ENCODE measurements at places on chromosomes 7 and 10.

GRCh38 chr10:232878-233277, 97.6 kb downstream of the ZMYND11 start:
- DNase-seq: no peak

GRCh38 chr10:125148528-125148927, 11.8 kb downstream of the CTBP2 start:
- no peak for DNase-seq

GRCh38 chr10:974785-975074, 13.5 kb upstream of the GTPBP4 start:
- DNase-seq: no peak

DNA sequence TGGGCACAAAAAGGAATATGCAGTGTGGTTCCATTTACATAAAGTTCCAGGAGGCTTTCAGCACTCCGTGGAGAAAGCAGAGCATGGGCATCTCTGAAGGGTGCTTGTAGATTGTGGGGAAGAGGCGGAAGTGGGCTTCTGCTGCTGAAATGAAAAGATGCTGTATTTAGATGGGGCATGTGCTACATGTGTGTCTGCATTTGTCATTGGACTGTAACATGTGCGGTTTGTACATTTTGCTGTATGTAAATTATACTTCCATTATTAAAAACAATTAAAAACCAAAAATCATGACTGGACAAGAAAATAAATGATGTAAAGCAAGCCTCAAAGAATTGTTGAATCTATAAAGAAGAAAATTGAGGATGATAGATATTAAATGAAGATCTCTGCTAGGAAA, 334.0 kb downstream of the WDR37 start:
- peak; percentile 1 for DNase-seq

- peak; percentile 68 for DNase-seq
These were observed 30.4 kb upstream of the PPIF start for GRCh38 chr10:79316671-79317431.

GRCh38 chr10:69862882-69863530, 61.3 kb downstream of the COL13A1 start:
- DNase-seq: no peak

GRCh38 chr10:100723770-100724530, 21.4 kb upstream of the PAX2 start:
- DNase-seq: no peak

- DNase-seq: no peak
These were observed 74.3 kb downstream of the SEMA3E start for GRCh38 chr7:83574616-83575015.

DNA sequence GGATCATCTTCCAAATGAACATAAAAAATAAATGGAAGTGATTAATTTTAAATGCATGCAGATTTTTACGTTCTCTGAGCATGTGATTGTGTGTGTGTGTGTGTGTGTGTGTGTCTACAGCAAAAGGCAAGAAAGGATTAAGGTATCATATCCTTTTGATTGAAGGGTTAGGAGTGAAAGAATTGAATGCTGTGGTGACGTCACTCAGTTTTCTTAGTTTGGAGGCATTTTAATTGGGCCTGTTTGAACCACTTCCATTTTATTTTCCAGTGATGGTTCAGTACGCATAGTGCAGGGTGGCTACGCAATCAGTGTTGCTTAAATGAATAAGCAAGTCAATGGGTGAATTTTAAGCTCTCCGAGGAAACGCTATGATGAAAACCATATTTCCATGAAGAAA, 31.3 kb downstream of the TACC2 start:
- DNase-seq: no peak

- DNase-seq: no peak
These were observed 253.5 kb upstream of the TEX47 start for GRCh38 chr7:89049043-89049442.

DNA sequence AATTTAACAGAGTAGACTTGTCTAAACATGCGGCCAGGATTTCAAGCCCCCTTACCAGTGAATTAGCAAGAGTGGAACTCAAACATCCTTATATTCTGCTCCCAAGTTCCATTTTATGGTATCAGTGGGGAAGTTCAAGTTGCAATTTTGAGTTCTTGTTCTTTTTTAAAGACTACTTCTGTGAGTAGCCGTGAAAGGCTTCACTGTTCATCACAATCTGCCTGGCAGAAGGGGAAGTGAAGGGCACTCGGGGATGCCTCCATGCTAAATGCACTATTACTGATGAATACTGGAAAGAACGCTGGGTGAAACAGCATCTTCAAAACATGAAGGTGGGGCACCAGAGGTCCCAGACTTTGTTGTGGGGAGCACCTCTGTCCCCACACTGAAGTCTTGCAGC, 22.4 kb upstream of the FGL2 start:
- DNase-seq: no peak

DNA sequence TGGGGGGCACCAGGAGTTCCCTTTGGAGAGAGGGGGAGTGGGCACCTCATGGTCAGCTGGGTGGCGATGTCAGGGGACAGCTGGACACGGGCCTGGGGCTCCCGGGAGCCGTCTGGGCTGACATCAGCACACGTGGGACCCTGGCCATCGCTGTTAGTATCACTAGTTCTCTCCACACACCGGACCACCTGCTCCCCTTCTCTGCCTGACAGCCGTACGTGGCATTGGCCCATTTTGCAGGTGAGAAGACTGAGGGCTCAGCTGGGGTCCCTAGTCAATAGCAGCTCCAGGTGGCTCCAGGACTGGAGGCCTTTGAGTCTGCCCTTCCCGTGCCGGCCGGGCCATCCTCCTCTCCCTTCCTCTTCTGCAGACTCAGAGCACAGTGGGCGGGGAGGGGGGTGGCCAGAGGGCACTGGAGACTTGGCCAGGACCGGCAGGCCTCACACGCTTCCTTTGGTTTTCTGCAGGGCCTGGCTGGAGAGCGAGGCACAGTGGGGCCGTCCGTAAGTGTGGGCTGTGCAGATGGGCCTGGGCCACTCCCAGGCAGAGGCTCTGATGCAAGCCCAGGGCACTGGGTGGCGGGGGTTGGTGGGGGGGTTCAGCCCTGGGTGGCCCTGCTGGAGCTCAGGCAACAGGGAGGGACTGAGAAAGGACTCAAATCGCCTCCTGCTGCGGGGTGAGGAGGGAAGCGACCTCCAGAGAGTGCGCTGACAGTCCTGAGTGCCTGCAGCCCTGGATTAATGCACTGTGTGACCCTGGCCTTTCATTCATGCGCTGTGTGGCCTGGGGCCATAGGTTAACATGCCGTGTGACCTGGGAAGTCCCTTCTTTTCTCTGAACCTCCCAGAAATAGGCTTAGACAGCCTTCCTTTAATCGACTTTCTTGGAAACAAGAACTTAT, 78.2 kb downstream of the MYL10 start:
- DNase-seq: no peak

DNA sequence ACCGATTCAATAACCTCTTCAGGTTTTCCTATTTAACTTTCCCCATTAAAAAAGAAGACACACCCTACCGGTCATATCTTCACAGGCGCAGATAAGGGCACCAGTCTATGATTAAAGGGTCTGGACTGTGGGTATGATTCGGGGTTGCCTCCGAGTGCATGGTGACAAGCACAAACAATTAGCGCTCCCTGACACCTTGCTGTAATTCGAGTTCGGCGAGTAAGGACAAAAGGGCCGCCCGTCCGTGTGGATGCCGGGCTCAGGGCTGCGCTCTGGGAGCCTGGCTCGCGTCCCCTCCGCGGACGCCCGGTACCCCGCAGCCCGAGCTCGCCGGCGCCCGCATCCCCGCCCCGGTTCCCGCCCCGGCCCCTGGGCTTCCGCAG, 111.9 kb upstream of the RHEB start:
- no peak for DNase-seq

DNA sequence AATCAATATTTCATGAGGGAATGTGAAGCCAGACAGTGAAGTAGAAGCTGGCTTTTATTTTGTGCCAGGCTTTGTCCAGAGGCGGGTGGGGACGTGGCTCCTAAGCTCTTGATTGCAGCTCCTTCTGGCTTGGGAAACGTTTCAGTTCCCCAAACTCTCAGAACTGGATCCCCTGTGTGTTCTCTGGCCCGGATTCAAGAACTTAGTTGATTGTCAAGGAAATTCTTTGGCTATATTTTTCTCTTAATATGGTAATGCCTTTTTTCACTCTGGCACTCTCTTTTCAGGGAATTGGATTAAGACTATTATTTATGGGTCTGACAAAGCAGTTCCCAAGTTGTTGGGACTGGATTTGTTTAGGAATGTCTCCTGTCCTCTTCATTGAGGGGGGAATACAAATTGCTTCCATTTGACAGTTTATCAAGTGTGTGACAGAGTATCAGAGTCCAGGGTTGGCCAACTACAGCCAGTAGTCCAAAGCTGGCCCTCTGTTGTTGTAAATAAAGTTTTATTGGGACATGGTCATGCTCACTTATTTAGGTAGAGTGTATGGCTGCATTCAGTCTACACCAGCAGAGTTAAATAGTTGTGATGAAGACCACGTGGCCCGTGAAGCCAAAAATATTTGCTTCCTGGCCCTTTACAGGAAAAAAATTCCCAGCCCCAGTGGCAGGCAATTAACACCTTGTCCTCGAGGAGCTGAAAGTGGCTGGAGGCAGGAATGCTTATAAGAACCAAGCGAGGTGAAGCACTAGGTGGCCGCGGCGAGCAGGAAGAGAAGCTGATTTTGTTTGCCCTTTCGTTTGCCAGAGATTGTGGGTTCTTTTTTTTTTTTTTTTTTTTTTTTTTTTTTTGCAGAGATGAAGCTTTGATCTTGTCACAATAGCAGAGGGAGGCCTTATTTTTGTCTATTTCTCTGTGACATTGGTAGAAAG, 34.3 kb downstream of the HTRA1 start:
- no peak for DNase-seq

GRCh38 chr10:84140036-84140379, 699 bp downstream of the GHITM start:
- DNase-seq: no peak

GRCh38 chr7:102170393-102170970, 116.2 kb upstream of the SH2B2 start:
- no peak for DNase-seq

GRCh38 chr10:68121852-68122251, 12.6 kb downstream of the MYPN start:
- no peak for DNase-seq

DNA sequence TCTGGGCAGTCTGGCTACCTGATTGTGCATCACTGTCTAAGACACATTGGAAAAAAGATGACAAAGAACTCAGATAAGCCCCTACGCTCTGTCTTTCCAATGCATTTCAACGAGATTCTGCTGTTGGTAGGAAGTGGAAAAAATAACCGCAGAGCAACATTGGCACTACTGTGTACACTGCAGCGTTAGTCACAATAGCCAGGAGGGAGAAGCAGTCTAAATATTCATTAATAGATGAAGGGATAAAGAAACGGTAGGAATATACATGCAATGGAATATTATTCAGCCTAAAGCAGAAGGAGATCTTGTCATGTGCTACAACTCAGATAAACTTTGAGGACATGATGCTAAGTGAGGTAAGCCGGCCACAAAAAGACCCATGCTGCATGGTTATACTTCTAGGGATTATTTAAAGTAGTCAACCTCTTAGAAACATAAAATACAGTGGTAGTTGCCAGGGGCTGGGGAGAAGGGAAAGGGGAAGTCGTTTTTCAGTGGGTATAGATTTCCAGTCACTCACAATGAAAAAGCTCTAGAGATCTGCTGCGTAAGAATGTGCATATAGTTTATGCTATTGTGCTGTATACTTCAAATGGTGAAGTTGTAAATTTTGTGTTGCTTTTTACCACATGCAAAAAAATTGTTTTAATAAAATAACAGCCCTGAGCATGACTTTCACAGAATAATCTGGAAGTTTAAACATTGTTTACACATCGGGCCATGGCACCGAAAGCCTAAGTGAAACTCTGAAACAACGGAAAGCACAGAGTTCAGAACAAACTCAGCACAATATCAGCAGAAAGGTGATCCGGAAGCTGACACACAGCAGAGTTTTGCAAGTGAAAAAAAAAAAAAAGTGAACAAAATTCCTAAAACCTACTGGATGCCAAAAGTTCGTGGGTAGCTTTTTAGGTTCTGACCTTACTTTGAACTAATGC, 40.1 kb downstream of the ELMO1 start:
- no peak for DNase-seq

GRCh38 chr7:48875045-48875916, 49.1 kb upstream of the CDC14C start:
- DNase-seq: no peak

GRCh38 chr7:92255308-92255707, 9.5 kb downstream of the ANKIB1 start:
- DNase-seq: no peak

- DNase-seq: no peak
These were observed 8.9 kb downstream of the CALY start for GRCh38 chr10:133327651-133328357.

- no peak for DNase-seq
These were observed 250.0 kb downstream of the CDC14C start for GRCh38 chr7:49174396-49174795.

GRCh38 chr7:48638041-48638440, 286.3 kb upstream of the CDC14C start:
- no peak for DNase-seq

GRCh38 chr10:43238462-43238861, 28.4 kb downstream of the RASGEF1A start:
- DNase-seq: peak; percentile 37

DNA sequence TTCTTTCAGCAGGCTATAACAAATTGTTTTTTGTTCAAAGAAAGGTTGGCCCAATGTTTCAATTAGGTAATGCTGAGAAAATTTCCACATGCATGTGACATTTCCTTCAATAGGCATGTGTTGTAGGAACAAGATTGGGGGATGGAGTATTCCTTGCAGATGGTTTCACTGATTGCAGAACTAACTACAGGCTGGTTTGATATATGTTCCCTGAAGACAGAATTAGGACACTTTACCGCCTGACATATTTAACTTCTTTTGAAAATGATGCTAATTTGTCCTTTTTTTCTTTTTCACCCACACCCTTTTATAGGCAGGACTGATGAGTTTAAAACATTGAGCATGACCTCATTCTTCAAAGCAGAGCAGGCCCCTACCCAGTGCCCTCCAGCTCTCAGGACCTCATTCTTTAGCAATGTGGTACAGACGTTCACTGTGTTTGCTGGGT, 163.3 kb downstream of the CPED1 start:
- no peak for DNase-seq

- peak; percentile 72 for DNase-seq
These were observed 587 bp downstream of the HOXA10 start for GRCh38 chr7:27173511-27173955.

DNA sequence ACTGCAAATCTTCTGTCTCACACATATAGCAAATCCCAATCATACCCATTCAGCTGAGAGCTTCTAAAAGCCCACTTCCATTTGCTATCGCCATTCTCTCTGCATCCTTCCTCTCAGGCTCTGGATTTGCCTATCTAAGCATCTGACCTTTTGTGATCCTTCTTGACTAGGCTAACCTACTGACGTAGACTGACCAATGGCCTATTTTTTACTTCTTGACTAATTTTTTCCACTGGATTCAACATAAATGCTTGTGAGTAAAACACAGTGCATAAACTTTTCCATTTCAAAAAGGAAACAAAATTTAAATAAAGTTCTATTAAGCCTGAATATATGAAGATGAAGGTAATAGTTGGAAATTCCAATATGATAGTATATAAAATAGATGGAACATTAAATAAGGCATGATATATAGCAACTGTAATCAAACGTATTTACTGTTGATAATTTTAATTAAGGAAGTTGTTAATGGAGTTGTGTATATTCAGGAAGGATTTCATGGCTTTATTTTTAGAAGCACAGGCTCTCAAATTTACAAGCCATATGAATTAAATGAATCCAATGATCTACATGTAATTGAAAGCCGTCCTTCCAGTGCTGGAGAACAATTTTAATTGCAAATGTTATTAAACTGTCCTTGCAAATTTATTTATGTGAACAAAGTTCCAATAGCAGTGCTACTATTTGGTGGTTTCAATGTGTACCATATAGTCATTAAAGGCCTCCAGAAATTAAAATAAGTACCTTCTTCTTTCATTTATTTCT, 918.4 kb downstream of the SORCS3 start:
- no peak for DNase-seq
